Heart left ventricle (tissue), 16 donors: ENCODE measurements at places on chromosomes 7 and 10. TPM values are rescaled to one million over a fixed set of nuclear protein-coding genes. Genes with fewer than 3 reads are reported as not detected.

- DNase-seq = no peak
- peaks cover 49% of the 10 kb centered on the region for H3K4me1 ChIP-seq
- H3K27ac ChIP-seq = peak overlapping the region; percentile 98
- no peaks in the 10 kb centered on the region for H3K36me3 ChIP-seq
- no peaks in the 10 kb centered on the region for H3K27me3 ChIP-seq
- H3K4me3 ChIP-seq = no peak overlapping the region
Observed at GRCh38 chr10:31702954-31703353, 225.7 kb downstream of the ARHGAP12 start.

DNA sequence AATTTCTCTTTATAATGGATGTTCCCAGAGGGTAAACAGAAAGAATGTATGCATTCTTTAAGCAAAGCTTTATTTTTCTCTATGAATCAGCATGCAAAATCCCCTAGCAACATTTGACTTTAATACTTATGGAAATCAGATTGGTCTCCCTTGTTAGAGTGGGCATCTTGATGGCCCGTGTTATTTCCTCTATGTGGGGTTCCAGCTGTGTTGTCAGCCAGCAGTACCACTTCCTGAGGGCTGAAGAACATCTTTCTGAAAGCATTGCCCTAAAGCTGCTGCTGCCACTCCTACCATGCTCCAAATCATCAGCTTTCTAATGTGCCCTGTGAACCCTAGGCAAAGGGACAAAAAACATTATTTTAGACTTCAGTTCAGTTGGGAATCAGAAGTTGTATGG, 70.4 kb upstream of the HECTD2 start:
- no peaks in the 10 kb centered on the region for H3K36me3 ChIP-seq
- H3K27ac ChIP-seq = no peak overlapping the region
- H3K4me1 ChIP-seq = no peaks in the 10 kb centered on the region
- no peaks in the 10 kb centered on the region for H3K27me3 ChIP-seq

- no peak overlapping the region for H3K27ac ChIP-seq
- DNase-seq = no peak
- H3K36me3 ChIP-seq = no peaks in the 10 kb centered on the region
- no peak overlapping the region for H3K4me3 ChIP-seq
Observed at GRCh38 chr7:132752431-132752830, 176.2 kb upstream of the PLXNA4 start.

DNA sequence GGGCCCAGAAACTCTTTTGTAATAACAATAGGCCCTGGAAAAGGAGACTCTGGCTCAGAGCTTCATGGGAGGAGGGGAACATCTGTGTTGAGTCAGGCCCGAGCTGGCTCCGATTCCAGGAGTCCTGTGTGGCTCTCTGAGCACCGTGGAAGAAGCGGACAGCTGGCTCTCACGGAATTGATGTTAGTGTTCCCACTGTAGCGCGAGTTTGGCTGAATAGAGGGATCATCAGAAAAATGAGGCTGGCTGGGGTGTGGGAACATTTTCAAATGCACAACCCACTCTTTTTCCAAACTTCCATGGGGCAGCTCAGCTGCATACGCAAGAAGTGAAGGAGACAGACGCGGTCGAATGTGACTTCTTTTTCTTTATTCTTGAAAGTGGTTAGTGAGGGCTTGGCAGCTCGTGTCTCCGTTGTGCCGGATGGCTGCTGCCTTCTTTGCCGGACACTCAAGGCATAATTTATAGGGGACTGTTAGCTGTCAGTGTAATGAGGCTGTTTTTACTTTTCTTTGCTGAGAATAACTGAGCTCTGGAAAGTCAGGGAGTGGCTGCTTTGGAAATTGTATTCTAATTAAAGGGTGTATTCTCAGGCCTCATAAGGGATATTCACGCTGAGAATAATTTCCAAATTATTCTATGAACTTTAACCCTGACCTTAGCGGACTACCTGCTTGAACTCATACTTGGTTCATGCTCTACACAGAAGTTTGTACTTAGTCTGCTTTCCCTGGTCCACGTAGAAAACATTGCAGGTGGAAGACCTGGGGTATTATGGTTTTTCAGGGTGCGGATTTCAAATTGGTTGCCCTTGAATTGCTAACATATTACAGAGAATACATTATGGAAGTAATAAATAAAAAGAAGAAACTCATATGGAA, 23.1 kb downstream of the MDFIC start:
- H3K4me1 ChIP-seq = no peaks in the 10 kb centered on the region
- H3K36me3 ChIP-seq = peaks cover 37% of the 10 kb centered on the region
- no peaks in the 10 kb centered on the region for H3K27me3 ChIP-seq
- peak overlapping the region; percentile 42 for H3K4me3 ChIP-seq

GRCh38 chr10:125264091-125264490, 103.7 kb upstream of the CTBP2 start:
- H3K36me3 ChIP-seq = no peaks in the 10 kb centered on the region
- H3K27me3 ChIP-seq = no peaks in the 10 kb centered on the region
- no peaks in the 10 kb centered on the region for H3K4me1 ChIP-seq
- H3K27ac ChIP-seq = no peak overlapping the region
- no peak overlapping the region for H3K4me3 ChIP-seq
- DNase-seq = no peak

GRCh38 chr10:132248455-132249225, 59.1 kb downstream of the STK32C start:
- peak; percentile 53 for DNase-seq
- no peaks in the 10 kb centered on the region for H3K27me3 ChIP-seq
- no peaks in the 10 kb centered on the region for H3K36me3 ChIP-seq
- no peak overlapping the region for H3K27ac ChIP-seq
- H3K4me1 ChIP-seq = peaks cover 5% of the 10 kb centered on the region

DNA sequence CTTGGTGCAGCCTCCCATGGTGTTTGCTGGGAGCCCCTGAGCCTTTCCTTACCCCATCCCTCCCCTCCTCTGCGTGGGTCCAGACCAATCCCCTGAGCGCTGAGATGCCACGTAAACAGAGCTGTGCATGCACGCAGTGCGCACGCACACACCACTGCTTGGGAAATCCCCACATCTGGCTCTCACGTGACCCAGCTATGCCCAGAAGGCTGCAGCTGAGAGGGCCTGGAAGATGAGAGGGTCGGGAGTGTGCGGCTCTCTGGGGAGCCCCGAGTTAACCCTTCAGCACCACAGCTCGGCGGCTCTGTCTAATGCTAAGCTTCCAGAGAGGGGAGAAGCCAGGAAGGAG, 177.2 kb downstream of the SH3PXD2A start:
- H3K36me3 ChIP-seq = no peaks in the 10 kb centered on the region
- H3K4me3 ChIP-seq = no peak overlapping the region
- peak; percentile 91 for DNase-seq
- peaks cover 15% of the 10 kb centered on the region for H3K4me1 ChIP-seq

Gene AP3M1
- 33.4 TPM for polyA plus RNA-seq

Gene VDAC2
- 375 TPM for polyA plus RNA-seq

Gene ZNF735
- polyA plus RNA-seq = not detected

Gene FKBP9
- 56.2 TPM for polyA plus RNA-seq

Gene CYP3A5
- polyA plus RNA-seq = 0.06 TPM

Gene ASB15
- polyA plus RNA-seq = 2.2 TPM

Gene RBP3
- not detected for polyA plus RNA-seq

Gene HACD1
- 161 TPM for polyA plus RNA-seq

Gene ENTPD1
- polyA plus RNA-seq = 4.1 TPM

Gene GRM3
- not detected for polyA plus RNA-seq
